Cortex of kidney (tissue), 1 donor: ENCODE measurements at places on chromosomes 1 and 21.

DNA sequence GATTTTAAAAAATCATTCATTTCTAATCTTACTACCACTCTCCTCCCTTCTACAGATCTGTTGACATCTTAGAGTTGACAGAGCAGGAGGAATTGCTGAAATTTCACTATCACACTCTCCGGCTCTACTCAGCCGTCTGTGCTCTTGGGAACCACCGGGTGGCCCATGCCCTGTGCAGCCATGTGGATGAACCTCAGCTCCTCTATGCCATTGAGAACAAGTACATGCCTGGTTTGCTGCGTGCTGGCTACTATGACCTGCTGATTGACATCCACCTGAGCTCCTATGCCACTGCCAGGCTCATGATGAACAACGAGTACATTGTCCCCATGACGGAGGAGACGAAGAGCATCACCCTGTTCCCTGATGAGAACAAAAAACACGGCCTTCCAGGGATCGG lies 276.7 kb downstream of the ZP4 start:
- DNase-seq = no peak

GRCh38 chr1:54931275-54931840 lies 44.4 kb upstream of the DHCR24 start:
- no peak for DNase-seq

- no peak for DNase-seq
Measured at GRCh38 chr1:30036229-30036547, 687.2 kb downstream of the MATN1 start.

GRCh38 chr1:48906164-48906563 lies 129.5 kb upstream of the BEND5 start:
- DNase-seq = no peak

DNA sequence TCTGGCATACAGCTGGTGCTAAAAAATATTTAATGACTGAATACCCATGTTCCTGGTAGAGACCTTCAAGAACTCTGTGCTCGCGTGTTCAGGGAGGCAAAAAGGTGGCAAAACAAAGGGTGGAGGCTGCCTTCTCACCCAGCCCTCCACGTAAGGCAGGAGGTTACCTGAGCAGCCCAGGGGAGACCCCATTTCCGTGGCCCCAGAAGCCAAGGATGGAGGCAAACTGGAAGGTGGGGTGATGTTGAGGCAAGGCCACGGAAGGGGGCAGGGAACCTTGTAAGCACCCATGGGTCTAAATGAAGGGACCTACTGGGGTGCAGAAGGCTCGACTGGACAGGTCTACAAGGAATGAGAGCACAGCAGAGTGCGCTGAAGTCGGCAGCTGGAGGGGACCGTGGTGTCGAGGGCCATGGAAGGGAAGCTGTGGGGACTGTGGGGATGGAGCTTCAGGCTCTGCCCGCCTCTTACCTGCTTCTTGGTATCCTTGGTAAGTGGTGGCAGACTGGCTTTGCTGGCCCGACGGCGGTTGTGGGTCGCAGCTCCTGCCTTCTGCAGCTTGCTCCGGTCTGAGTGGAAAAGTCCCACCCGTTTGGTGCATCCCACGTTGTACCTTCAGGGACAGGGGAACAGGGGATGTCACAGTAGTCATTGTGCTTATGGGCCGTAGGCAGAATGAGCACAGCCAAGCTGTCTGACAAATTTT lies 8.9 kb upstream of the A3GALT2 start:
- DNase-seq = no peak

DNA sequence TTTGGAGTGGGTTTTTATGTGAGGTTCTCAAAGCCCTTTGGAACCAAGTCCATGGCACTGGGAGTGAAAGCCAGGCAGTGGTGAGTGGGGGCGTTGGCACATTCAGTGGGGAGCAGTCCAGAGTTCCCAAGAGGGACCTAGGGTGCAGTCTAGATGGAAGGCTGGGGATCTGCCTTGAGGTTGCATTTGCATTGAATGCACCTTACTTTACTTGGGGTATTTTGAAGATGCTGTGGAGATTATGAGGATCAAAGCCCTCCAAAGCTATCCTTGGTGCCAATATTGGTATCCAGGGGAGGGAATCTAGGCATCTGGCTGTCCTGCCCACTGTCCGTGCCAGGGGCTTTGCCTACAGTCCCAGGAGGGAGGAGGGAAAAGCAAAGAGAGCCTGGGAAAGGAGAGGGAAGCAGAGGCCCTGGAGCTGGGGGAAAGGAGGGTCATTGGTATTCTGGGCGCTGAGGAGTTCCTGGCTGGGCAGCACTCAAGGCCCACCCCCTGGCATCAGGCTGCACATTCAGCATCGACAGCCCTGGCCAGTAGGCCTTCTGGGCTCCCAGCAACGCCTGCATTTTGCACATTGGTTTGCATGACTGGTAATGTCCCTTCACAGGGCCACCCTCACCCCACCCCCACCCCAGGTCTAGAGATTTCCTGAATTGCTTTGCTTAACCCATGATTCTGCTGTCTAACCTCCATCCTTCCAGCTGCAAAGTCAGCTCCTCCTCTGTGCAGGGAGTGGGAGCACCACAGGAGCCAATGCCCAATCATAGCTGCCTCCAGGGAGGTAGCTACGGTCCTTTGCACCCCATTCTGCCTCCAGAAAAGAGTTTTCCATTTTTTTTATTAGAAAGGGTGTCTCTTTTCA lies 843 bp upstream of the BCAN start:
- no peak for DNase-seq

GRCh38 chr1:245215071-245215470 lies 60.3 kb downstream of the KIF26B start:
- DNase-seq = no peak

GRCh38 chr1:231847612-231848397 lies 221.2 kb downstream of the DISC1 start:
- DNase-seq = no peak
